ENCODE measurements at places on chromosomes 4 and X.

DNA sequence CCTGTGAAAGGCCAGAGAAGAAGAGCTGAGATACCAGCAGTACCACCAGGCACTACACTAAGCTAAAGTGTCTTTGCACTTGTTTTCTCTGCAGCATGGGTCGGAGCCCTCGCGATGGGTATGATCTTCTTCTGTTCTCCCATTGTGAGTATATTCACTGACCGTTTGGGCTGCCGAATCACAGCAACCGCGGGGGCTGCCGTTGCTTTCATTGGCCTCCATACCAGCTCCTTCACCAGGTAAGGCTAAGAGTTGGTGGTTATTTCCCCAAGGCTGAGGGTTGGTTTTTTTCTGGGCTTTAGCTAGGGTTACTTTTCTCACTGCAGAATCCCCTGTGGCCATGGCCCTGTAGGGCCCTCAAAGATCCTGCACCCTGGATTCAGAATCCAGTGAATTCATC, 93.5 kb downstream of the RLIM start:
- no peak for DNase-seq

- DNase-seq, result no peak
Observed at GRCh38 chr4:138927072-138927471, 88.5 kb upstream of the NOCT start.

DNA sequence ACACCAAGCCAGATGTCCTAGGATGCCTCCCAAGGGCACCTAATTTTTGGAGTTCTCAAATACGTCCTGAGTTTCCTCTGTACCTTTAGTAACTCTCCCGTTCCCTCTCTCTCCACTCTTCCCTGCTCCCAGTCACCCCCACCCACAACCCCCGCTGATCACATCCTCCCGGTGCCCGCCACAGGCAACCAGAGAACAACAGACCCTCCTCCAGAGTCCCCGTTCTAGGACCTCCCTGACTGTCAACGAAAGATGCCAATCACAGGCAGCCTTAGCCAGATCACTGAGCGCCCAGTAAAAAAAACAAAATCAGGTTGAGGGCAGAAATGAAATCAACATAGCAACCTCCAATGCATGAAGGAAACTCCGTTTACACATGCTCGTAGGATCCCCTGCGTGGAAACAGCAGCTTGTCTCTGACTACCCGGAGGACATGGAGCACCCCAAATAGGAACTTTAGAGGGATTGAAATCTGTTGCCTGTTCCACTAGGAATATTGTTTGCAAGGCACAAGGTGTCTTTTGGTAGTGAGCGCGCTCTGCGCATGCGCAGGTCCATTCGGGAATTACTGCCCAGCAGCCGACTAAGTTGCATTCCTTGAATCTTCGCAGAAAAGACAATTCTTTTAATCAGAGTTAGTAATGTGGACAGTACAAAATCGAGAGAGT, at the start of gene GABRB1:
TSS of gene GABRB1 (plus strand) at position 557 of the 668 bp plus-strand sequence.
- DNase-seq, result no peak

DNA sequence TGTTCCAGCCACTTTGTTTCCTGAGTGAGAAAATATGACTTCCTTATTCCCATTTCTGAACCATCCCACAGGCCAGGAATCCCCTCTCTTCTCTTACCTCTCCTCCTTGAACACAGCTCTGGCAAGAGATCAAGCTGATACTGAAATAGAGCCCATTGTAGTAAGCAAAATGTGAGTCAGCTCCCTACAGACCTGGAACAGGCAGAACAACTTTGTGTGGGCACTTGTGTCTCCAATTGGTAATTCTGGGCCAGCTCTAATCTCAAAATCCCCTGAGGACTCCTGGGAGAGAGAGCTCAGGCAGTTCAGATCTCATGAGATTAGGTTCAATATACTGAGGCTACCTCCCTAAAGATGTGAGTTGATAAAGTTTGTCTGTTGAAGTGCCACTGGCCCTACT, 213.5 kb downstream of the GUCY2F start:
- no peak for DNase-seq

- DNase-seq, result no peak
Observed at GRCh38 chr4:71713611-71714203, 70.2 kb downstream of the GC start.

- no peak for DNase-seq
Observed at GRCh38 chr4:102580463-102580842, 79.3 kb downstream of the NFKB1 start.

- DNase-seq, result no peak
Observed at GRCh38 chr4:23970201-23970850, 80.5 kb upstream of the PPARGC1A start.

DNA sequence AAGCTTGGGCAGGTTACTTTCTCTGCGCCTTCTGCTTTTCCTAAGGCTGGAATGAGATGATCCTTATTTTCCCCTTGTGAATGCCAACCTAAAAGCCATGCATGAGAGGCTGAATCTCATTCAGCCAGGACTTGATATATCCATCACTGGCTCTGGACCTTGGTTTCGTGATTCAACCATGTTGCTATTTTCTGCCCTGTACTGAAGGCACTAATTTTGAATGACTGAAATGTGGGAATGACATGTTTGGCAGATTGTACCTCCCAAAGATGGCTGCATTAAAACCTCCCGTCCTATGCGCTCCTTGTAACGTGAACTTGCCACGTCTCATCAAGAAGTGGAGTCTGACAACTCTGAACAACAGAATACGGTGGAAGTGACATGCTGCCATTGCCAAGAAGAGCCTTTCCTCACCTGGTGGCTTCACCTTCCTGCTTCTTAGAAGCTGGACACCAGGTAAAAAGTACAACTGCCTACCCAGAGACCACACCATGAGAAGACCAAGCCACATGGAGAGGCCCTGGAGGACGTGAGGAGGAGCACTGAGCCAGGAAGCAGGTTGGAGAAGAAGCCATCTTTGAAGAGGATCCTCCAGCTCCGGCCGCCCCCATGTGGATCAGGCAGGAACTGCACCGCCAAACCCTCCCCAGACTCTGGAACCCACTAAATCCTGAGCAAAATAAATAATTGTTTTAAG, 174.5 kb downstream of the NSUN7 start:
- DNase-seq, result peak; percentile 39

DNA sequence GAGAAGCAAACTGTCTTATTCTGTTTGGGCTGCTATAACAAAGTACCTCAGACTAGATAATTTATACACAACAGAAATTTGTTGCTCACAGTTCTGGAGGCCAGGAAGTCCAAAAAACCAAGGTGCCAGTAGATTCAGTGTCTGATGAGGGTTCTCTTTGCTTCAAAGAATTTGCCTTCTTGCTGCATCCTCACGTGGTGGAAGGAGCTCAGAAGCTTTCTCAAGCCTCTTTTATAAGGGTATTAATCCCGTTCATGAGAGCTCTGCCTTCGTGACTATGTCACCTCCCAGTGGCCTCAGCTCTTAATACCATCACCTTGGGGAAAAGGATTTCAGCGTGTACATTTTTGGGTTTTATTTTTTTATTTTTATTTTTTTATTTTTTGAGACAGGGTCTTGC, 20.1 kb downstream of the CA5B start:
- no peak for DNase-seq

DNA sequence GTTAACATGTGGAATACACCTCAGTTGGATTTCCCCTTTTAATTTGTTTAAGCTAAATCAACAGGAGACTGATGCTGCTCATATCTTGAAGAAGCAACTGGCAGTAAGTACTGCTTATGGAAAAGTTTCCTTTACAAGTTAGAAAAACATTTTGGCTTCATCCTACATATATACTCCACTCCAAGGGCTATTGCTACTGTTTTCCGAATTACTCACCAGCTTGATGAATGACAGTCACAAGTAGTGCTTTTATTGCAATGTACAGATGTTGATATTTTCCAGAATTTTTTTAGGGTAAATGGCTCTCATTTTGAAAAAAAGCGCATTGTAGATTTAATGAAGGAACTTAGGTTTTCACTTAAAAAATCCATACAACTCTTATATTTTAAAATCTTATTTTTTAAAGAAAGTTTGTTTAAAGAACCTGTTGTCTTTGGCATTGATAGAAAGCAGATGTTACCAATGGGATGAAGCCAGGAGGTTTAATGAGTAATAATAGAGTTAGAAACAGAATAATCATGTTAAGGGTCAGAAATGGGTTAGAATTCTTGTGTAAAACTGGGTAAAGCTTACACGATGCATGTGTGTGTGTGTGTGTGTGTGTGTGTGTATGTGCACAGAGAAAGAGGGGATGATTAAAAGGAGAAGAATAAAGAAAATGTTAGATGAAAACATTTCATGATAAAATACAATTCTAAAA, 272.9 kb downstream of the CFAP299 start:
- DNase-seq, result no peak

- DNase-seq, result no peak
Observed at GRCh38 chrX:41923978-41924683, 777 bp upstream of the CASK start.

DNA sequence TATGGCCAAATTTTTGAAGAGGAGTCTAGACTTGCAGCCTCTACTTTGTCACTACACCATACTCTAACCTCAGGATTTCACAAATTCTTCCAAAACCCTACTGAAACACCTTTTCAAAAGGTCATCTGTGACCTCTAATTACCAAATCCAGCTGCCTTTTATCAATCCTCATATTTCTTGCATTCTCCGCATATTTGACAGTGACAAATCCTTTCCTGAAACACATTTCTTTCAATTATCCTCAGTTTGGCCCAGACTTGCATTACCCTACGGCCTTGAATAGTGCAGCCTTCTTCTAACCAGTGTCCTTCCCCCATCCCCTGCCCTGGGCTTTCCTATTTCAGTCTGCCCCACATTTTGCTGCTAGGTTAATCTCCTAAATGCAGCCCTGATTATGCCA, 25.5 kb downstream of the MID2 start:
- DNase-seq, result no peak

DNA sequence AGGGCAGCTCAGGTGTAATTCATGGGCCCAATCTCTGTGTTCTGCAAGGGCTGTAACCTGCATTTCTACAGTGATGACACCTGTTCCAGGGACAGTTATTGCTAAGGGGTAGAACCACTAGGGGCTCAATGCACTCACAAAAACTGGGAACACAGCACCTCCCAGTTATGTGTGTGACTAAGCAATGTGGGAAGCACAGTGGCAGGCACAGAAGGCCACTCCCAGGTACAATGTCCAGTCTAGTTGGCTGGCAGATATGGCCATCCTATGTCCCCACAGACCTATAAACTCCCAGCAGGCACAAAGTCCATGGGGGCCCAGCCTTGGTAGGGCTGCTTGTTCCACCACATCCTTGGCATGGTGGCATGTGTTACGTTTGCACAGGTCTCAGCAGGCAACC, 25.7 kb downstream of the CXCL13 start:
- DNase-seq, result no peak

- no peak for DNase-seq
Observed at GRCh38 chr4:109631532-109632108, 71.6 kb downstream of the MCUB start.

DNA sequence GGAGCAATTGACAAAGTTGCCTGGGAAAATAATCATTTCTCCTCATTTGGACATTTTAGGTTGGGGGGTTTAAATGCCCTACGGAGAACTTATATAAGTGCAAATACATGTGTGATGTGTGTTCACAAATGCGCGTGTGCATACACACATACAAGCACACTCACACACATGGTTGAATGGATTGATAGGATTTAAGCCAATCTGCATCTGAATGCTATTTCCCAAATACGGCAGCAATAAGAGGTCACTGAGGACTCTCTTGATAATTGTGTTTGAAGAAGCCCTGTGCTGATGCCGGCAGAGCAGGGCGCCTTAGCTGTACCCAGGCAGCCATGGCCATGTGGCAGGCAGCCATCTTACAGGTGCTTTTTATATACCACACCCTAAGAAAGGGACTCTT, 165.3 kb upstream of the LEF1 start:
- DNase-seq, result no peak

Measured in activated CD4-positive, CD25-positive, alpha-beta regulatory T cell treated with anti-CD3 and anti-CD28 coated beads, Interleukin-2, amount 50 U/mL, for 16 hours (primary cell).